ENCODE measurements at places on chromosomes 5 and 9.
A peak's percentile ranks its signal among the peaks of the same experiment; 100 is the strongest.

DNA sequence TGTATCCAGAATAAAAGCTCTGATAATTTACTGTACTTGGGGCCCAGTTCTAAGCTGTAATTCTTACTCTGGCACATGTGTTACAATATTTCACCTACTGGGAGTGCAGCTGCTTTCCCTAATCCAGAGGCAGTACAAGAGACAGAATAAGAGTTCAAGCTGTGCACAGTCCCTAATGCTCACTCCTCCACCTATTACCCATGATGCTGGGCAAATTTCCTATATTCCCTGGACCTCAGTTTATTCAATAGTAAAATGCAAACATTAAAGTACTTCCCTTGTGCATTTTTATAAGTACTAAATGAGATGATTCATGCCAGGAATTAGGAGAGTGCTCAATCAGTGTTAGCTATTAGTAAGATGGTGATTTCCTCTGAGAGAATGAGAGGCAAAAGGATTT is 28.0 kb upstream of the TAF11L2 start:
- no peak for DNase-seq

DNA sequence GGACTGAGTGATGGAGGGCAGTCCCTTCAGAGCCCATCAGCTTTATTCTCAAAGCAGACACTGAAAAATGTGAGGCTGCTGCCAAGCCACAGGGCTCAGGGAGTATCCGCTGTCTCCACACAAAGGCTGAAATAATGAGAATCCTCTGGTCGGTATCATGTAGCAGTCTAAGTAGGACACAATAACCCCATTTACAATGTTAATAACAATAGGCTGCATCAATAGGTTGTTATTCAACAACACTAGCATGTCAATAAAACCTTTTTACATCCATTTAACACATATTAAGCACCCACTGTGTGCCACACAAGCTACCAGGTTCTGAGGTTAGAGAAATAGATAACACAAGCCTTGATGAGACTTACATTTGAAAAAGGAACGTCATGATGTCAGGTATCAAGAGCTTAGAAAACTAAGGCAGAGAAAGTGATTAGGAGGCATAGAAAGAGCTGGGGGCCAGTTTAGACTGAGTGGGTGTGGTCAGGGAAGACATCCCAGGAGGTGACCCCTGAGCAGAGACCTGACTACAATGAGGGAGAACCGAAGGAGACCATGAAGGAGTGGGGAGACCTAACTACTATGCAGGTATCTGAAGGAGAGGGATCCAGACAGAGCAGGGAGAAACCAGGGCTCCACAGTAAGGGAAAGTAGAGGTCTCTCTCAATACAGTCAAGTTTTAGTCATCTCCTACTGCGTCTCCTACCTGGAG is 140.1 kb upstream of the GRIA1 start:
- DNase-seq = no peak

- no peak for DNase-seq
Measured at GRCh38 chr5:175015028-175015685, 290.8 kb downstream of the MSX2 start.

DNA sequence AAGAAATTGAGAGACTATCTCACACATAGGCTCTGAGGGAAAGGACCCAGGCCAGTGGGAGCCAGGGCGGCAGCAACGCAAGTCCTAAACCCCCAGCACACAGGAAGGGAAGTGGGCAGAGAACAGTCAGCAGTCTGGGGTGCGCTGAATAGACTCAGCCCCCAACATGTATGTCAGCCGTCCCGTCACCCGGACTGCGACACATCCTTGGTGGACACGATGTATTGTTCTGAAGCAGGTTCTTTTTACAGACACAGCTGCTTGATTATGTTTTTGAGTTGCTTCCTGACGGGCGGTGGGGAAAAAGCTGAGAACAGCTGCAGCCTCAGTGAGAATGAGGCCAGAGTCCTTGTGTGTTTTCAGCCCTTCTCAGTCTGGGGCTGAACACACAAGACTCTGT is 64.1 kb upstream of the CXCL14 start:
- no peak for DNase-seq

DNA sequence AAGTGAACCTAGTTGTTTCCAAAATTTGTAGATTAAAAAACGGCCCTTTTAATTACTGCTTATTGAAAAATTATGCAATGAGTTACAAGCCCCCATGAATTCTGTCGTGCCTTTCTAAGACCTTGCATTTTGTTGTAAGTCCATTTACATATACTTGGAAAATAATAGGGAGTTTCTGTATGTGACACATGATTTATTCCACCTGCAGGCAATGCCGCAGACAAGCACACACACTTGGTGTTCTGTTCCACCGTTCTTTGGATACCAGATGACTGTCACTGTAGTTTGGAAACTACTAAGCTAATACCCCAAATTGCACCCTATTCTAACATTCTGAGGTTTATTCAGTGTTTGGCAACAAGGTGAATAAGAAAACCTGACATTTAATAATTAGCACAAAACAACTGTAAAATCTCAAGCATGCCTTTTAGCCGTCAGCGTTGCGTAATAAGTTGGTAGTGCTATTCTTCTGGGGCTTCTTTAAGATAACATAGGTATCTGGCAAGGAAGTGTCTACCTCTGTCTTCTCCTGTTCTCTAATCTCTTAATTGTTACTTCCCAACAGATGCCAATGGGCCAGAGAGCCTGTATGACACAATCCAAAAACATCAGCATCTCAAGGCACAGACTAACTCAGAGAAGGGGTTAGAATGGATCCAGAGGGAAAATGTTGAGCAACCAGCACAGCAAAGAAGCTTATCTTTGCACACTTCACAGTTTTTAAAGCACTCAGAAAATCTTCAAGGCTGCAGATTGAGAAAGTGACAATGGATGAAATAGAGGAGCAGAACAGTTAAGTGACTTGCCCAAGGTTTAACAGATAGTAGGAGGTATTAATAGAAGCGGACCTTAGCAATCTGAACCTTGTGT is 48.2 kb upstream of the DPYSL3 start:
- DNase-seq = no peak

- DNase-seq = no peak
Measured at GRCh38 chr5:64165500-64166200, at the start of gene RNF180. Gene RNF180 (plus strand): TSS chr5:64165843. CDS start chr5:64200808, 34,965 bp downstream.

DNA sequence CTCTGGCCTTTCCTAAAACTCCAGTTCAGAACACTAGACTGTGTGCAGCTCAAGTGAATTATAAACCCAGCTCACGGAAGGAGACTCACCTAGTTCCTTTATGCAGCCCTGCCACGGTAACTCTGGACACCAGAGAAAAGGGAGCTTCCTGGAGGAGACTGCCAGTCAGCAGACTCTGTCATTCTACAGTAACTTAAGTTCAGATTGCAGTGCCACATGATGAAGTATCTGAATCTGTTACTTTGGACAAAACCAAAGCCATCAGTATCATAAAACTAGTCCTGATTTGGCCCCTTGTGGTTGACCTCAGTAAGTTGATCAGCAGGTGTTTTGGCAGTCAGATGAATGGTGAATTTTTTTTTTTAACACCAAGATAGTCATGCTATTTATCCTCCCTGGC is 2.7 kb downstream of the MTRR start:
- no peak for DNase-seq

DNA sequence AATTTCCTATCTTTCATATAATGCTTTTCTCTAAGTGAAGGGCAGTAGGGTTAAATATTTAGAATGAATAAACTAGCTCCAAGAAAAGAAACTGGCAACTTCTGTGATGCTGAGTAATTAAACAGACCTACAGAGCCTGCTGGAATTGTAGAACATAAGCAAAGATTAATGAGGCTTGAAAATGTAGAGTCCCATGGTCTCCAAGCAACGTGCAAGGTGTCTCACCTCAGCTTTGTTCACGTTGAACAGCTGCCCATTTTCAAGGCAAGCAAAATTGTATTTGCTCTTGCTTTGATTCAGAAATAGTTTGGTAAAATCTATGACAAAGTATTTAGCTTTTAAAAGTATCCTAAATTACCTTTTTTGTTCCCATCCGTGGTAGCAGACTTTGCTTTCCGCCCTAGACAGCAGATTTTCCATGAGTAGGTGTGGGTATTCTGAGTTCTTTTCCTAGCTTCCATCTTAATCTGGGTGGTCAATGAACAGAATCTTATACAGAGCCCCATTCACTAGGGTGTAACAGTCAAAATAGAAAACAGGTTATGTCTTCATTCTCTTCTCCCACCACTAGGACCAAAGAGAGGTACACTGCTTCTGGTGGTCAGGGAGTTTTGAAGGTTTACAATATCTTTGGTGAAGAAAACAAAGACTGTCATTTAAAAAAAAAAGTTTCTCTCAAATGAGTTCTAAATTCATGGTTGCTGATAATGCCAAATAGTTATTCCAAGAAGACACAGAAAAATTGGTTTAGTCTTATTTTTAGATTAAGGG is 52.1 kb upstream of the TYRP1 start:
- no peak for DNase-seq

DNA sequence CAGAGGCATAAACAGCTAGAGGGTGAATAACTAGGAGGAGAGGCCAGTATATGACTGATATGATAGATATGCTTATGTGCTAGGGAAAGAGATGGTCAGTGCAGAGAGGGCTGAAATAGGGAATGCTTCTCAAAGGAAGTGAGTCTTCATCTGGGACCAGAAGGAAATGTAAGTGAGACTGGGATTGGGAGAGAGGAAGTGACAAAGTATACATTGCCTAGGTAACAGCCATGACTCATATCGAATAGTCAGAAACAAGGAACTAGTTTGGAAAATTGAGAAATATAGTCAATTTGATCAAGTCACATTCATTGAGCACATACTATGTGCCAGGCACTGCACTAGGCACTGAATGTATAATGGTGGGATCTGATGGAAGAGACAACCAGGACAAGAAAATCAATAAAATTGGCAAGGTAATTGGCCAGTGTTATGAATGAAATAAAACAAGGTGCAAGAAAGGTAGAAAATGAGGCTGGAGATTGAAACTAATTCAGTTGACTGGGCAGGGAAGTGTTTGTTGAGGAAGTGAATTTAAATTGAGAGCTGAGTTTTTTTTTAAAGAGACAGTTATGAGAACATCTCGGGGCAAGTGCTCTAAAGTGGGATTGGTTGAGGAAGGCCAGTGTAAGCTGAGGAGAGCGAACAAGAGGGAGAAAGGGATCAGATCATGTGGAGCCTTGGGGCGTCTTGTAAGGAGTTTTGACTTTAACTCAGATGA is 4.3 kb downstream of the ERAP2 start:
- no peak for DNase-seq

DNA sequence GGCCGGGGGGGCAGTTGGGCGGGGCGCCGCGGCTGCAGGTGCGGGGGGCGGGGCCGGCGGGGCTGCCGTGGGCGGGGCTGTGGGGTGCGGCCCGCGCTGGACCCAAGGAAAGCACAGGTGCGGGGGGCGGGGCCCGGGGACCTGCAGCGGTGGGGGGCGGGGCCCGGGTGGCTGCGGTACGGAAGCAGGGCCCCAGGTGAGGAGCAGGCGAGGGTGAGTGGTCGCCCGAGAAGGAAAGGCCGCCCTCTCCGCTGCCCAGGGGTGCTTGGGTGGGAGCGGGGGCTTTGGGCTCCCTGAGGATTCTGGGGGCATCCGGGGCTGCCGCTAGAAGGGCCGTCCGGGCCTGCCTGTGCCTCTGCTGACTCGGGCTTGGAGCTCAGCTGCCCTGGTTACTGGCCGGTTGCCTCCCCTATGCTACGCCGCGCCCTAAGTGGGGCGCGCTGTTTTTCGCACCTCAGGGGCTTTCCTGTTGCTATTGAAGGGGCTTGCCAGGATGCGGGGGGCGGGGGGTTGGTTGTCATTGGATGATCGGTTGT is 767 bp downstream of the RALGPS1 start:
- no peak for DNase-seq

DNA sequence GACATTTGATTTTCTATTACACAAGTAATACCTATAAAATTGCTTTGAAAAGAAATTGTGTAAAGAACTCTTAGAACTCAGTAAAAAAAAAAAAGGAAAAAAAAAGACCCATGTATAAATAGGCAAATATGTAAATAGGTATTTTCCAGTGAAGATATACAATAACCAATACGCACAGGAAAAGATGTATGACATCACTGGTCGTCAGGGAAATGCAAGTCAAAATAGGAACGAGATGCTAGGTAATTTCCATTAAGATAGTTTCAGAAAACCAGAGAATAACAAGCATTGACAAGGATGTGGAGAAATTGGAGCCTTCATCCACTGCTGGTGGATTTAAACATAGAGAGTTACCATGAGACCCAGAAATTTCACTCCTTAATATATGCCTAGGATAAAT is 708.8 kb downstream of the MTRR start:
- DNase-seq = no peak

DNA sequence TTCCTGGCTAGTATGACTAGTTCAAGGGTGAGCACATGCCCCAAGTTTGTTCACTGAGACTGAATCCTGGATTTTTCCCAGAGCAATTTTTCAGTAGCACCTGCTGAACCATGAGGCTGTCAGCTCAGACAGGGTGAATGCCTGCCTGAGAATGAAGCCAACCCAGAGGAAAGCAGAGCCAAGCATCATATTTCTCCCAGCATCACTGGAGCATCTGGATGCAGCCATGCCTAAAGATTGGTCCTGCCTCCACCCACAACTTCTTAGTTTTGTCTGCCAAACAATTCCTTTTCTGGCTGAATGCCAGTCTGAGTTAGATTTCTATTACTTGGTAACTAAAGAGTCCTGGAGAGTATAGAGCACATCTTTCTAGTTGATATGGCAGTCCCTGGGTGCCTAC is 343.6 kb downstream of the CSNK1G3 start:
- no peak for DNase-seq

DNA sequence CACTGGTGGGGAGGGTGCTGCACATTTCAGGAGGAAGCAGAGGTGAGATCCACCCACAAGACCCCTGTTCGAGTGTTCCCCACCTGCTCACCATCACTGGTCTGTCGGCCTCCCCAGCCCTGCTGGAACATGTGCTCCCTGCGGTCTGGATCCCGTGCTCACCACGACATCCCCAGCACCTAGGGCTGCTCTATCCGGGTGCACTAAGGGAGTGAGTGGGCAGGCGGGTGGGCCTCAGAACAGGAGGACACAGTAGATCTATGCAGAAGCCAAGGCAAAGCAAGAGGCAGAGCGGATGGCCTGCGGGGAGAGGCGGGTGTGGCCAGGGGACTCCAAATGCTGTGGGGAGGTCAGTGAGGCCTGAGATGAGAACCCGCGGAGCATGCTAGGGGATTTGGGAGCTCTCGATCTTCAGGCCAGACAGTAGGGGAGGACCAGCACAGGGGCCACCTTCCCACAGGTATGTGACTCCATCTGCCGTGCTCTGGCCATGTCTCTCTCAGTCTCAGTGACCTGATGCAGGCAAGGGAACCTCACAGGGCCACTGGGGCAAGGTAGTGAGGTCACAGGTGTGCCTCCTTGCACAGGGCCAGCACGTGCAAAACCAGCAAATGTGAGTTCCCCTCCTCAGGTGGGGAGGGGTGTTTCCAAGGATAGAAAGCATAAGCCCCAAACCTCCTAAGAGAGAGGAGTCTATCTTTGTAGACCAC is 134.2 kb downstream of the ZNF354C start:
- DNase-seq = no peak

DNA sequence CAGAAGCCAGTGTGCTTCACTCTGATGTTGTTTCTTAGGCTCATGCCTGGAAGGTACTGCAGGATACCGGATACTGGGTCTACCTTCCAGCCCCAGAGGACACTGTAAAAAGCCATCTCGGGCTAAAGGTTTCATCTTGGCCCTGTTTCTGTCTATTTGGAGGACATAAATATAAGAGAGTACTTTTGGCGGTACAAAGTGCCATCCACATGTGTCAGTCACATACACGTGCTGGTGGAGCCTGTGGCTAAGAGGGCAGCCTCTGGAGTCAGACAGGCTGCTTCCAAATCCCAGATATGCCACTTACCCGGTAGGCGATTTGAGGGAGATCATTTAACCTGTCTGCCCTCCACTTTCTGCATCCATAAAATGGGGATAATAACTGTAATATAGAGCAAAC is 160.4 kb downstream of the NR3C1 start:
- DNase-seq = no peak

- no peak for DNase-seq
Measured at GRCh38 chr5:138033386-138033808, 518 bp upstream of the FAM13B start.

- DNase-seq = peak; percentile 21
Measured at GRCh38 chr5:157994906-157995519, 136.1 kb upstream of the CLINT1 start.
